ENCODE measurements at places on chromosomes 6 and 20.

GRCh38 chr20:1816384-1817381 is 78.5 kb upstream of the SIRPA start:
- DNase-seq, result no peak

- DNase-seq, result no peak
Observed at GRCh38 chr6:25007269-25007699, 71.5 kb upstream of the RIPOR2 start.

- peak; percentile 36 for DNase-seq
Observed at GRCh38 chr20:6744805-6745204, 22.7 kb upstream of the BMP2 start.

- DNase-seq, result no peak
Observed at GRCh38 chr6:109271622-109272021, 110.6 kb downstream of the CD164 start.

DNA sequence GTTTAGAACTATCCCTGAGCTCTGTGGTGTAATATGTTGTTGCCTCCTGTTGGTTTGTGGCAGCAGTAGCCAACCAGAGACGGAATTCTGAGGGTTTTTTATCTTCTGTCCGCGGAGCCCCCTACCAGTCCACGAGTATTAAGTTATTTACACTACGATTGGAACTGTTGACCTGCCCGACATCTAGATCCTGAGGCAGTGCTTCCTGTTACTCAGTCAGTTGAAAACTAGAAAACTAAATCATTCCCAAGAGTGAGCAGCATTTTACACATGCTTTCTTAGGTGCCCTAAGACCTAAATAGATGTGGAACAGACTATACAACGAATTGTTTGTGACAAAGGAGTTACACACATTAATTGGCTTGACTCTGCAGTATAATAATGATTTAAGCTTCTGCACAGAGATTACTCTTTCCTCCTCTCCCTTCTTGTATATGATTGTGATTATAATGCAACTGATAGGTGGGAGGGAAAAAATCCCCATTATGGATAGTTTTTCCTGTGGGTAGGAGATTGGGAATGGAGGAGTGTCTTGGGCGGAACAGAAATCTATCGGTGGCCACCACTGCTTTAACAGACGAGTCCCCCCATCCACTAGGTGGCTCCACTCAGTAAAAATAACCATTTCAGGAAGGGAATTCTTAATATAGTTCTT is 1.7 kb downstream of the LOC128125822 start:
- DNase-seq, result peak; percentile 20

DNA sequence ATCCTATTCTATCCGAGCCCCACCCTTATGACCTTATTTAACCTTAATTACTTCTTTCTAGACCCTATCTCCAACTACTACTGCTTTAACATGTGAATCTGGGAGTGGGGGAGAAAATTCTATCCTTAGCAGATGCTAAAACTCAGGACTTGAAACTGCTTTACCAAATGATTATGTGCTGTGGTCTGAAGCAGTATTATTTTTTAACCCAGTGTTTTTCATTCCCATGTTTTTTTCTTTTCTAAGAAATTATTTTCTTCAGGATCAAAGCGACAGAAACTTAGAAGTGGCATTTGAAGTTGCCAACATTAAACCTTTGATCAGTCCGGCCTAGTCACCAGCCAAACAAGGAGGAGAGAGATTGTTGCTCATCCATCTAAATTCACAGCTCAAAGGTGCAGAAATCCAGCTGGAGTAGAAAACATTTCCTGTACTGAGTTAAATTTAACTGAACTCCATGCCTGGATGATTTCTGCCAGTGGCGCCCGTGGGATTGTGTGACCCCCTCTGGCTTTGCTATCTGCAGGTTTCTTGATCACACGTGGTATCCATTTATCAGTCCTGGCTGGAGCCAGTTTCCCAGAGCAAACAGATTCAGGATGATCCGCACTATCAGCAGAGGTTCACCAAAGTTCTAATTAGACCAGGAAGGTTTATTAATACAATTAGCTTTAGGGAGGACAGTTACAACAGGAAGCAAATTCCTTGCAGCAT is 300.5 kb downstream of the PLCB1 start:
- no peak for DNase-seq

GRCh38 chr6:2141644-2142290 is 103.6 kb downstream of the GMDS start:
- no peak for DNase-seq

DNA sequence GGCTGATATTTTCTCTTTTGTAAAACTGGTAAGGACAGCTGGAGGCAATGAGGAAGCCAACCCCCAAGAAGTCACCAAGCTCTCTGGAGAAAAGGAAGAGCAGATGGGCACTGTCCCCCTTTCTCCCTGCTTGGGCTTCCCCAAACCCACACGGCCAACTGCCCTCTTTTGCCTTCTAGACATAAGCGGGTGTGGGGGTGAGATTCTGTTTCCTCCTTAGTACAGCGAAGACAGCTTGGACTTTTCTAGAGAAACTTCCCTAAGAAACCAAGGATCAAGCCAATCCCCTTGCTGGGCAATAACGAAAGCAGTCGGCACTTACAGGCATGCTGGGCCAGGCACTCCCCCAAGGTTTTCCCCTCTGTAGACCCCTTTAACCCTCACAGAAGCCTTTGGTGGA is 110.3 kb downstream of the CDC5L start:
- no peak for DNase-seq

DNA sequence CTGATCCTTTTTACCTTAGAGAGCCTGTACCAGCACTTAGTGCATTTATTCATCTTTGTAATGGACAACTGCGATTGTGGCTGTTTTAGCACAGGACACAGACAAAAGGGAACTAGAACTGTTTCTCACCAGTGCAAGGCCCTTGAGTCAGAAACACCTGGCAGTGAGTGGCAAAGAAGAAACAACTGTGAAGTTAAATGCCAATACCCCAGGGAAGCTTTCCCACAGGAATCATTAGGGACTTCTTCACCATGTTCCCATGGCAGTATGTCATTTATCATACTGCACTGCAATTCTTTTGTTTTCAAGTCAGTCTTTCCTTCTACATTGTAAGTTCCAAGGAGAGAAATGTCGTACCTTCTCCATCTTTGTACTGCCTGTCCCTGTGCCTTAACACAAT is 28.6 kb upstream of the CDYL start:
- DNase-seq, result no peak

DNA sequence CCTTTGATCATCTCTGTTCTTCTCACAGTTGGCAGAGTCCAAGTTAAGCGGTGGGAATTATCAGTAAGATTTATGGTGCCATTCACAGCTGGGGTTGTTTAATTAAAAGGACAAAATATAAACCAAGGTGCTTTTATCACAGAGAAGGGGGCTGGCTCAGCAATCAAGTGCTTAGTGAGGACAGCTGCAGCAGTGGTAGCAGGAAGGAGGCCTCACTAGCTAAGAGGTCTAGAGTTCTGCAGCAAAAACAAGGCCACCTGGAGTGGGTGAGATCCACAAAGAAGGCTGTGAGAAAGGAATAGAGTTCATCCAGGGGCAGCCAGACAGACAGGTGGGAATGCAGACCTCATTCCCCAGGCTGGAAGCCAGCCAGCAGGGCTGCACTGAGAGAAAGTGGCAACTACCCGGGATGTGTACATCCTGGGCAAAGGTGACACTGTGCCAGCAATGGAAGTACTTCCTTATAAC is 37.1 kb downstream of the PIGU start:
- DNase-seq, result no peak

DNA sequence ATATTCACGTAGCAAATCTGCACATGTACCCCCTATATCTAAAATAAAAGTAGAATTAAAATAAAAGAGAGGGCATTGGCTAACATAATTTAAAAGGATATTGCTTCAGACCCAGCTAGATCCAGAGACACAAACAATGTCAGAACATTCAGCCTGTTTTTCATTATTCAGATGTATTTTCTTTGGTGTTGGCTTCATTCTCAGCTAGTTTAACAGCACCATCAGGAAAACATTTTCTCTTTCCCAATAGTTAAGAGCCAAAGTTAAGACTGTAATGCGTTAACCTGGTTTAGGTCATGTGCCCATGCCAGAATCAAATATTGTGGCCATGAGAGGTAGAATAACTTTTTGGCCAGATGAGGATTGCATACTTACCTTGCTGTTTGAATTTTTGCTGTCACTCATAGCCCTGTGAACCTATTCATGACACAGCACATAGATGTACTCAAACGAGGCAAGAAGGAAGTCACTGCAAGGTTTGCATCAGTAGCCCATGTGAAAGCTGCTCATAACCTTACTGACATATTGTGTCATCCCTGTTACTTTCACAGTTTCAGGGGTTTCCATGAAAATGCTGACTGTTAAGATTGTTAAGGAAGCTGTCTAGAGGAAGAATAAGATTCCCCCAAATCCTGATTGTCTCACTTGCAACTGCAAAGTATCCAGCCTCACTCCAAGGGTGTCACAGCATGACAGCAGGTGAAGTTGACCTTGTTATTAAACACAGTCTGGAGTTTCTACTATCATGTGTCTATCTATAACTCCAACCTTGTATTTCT is 233.1 kb downstream of the PACRG start:
- DNase-seq, result no peak

- DNase-seq, result peak; percentile 53
Observed at GRCh38 chr6:151763938-151764680, 43.4 kb upstream of the ESR1 start.

DNA sequence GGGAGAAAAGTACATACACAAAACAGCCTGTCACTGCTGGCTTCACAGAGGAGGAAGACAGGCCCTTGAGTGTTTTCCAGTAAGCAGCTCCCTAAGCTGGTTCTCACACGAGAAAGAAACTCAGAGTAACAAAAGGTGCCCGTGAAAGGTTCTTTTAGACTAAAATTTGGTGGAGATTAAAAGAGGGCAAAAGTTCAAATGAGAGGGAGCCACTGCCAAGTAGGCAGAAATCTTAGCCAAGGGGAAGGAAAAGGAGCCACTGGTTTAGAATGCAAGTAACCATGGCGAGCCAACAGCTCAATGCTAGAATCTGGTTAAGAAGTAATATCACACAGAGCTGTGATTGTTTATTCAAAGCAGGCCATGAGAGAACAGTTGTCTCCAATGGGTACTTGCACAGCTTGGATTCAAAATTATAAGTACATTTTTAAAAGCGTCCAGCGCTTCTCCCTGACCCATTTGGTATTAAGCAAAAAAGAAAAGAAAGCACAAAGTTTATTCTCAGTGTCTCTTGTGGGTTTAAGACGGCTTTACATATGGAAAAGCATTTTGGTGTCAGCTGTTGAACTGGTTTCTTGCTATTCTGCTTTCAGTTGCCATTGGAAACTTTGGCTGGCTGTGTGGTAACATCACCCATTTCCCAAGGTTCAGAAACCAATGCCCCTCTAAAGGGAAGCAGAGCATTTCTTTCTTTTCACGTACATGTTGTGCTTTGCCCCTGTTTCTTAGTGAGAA is 648.5 kb downstream of the RNF144B start:
- no peak for DNase-seq

GRCh38 chr6:164345327-164345726 is 930.8 kb downstream of the QKI start:
- DNase-seq, result no peak

DNA sequence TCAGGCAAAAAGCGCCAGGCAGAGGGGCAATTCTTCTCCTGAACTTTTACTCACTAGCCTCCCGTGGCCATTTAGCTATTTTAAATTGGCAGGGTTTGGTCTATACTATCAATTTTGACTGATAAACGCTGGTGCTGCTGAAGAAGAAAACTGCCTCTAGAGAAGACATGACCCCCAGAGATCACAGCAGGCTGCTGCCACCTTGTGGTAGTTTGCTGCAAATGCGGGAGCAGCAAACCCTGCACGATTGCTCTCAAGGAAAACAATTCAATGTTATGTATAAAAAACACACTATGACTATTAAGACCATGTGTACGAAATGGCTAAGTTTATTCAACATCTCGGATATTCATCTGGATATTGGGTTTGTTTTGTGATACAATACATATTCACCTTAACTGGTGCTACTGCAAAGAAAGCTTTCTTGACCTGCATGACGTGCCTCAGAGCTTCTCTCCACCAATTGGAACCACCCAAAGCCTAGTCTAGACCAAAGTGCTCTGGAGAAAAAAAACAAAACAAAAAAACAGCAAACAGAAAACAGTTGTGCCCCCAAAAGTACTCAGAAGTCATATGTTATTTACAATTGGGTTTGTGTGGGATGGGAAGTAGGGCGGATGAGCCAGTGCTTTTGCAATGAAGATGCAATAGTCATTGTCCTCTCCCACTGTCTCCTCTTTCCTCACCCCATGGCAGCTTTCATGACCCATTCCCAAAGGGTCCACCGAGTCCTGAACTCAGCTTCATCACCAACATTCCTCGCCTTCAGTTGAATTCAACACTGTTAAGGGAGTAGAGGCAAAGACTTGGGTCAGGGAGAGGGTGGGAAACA is 19.6 kb upstream of the IL17F start:
- DNase-seq, result peak; percentile 25

GRCh38 chr20:48703511-48704219 is 124.1 kb downstream of the PREX1 start:
- DNase-seq, result no peak

DNA sequence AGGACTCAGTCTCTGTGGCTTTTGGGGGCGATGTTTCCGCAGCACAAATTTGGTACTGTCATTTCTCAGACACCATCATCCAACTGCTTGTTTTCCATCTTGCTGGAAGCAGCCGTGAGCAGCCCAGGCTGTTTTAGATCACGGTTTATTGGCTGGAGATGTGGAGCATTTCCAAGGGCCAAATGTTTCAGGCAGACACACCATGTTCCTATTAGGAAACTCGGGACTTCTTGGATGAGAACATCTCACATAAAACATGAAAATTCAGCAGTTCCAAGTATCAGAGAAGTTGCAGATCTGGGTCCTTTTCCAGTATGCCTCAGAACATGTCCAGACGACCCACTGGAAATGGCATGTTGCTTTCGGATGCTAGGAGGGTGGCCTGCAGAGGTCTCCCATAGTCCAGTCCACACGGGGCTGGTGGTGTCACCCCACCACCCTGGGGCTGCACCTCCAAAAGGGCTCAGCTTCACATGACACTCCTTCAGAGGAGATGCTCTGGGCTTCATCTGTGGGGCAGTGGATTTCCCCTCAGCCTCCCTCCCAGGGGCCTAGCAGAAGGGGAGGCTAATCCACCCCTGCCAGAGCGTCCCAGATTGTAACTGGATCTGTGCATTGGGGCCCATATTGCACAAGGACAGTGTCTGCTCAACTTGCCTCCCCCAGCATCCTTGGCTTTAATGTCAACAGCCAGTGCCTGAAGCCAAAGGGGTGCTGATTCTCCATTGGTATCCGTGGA is 176.3 kb downstream of the SCP2D1 start:
- DNase-seq, result no peak
